Kidney capillary endothelial cell (primary cell): ENCODE measurements at places on chromosomes 3 and 15.

GRCh38 chr15:87829332-87830050, 427.0 kb downstream of the NTRK3 start:
- DNase-seq, result no peak

GRCh38 chr15:52698514-52698913, 19.3 kb upstream of the ATOSA start:
- no peak for DNase-seq

GRCh38 chr15:67605871-67606270, 63.4 kb downstream of the MAP2K5 start:
- no peak for DNase-seq

DNA sequence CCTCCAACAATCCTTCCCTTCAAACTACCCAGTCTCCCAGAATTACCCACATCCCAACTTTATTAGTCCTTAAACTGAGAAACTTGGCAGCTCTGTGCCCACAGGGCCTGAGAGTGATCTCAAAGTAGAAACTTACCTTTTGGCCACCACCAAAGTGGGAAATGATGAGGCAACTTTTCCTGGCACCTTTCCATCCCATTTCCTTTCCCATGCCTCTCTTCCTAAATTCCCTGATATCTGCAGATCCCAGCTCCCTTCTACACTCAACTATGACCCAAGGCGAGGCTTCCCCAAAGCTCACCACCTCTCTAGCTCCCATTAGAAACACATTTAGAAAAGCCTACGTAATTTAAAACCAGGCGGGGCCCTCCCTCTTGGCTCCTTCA, 271.9 kb downstream of the FOXP1 start:
- no peak for DNase-seq

- no peak for DNase-seq
These were observed 109.8 kb downstream of the LIPC start for GRCh38 chr15:58541410-58542087.

GRCh38 chr15:80404761-80405553, 775 bp downstream of the ARNT2 start:
- no peak for DNase-seq

- no peak for DNase-seq
These were observed 31.6 kb downstream of the FAM227B start for GRCh38 chr15:49589030-49589429.

DNA sequence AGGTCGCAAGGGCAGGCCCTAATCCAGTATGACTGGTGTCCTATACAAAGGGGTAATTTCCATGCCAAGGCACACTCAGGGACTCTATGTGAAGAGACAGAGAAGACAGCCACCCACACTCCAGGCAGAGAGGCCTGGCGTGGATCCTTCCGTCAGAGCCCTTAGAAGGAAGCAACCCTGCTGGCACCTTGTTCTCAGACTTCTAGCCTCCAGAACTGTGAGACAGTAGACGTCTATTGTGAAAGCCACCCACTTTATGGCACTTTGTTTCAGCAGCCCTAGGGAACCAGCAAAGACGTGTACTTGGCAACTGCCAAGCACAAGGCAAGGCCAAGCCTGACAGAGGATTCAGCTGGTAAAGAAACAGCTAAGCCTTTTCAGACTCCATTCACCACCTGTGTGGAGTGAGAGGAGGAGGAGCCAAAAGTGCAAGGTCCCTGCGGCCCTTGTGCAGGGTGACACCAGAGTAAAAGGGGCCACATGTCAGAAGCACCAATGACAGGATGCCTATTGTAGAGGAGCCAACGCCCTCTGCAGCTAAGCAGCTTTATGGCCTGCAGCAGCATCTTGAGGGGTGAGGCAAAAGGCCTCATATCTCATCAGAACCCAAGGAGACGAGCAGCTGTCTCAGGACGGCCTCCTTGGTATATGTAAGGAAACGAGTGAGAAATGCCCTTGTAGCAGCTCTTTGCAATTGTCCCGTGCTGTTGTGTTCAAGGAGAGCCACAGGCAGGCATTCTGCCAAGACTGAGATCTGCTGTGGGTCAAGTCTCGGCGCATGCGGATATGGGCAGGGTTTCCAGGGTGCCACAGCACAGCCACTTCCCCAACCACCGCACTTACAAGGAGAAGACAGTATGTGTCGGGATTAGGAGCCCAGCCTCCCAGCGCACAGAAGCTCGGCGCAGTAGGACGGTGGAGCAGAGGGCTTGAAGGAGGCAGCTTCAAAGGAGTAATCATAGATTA, 121.5 kb upstream of the LIPC start:
- DNase-seq, result no peak

DNA sequence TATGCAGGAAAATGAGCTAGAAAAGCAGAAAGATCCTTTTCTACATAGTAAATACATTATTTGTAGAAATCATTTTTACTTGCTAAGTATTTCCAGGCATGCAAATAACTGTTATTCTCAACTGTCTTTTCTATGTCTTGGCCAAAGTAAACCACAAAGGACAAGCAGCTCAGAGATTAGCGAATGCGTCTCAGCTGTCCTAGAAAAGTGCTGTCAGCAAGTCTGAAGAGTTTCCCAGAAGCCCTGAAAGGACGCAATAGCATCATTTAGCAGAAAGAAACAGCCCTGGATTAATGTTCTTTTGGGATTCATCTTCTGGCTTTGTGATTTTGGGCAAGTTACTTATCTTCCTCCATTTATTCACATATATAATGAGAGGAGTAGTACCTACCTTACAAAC, 100.3 kb downstream of the ZIC1 start:
- DNase-seq, result no peak
